ENCODE measurements at places on chromosomes 4 and X.

- DNase-seq: no peak
These were observed 52.9 kb downstream of the CRLF2 start for GRCh38 chrX:1159548-1159947.

DNA sequence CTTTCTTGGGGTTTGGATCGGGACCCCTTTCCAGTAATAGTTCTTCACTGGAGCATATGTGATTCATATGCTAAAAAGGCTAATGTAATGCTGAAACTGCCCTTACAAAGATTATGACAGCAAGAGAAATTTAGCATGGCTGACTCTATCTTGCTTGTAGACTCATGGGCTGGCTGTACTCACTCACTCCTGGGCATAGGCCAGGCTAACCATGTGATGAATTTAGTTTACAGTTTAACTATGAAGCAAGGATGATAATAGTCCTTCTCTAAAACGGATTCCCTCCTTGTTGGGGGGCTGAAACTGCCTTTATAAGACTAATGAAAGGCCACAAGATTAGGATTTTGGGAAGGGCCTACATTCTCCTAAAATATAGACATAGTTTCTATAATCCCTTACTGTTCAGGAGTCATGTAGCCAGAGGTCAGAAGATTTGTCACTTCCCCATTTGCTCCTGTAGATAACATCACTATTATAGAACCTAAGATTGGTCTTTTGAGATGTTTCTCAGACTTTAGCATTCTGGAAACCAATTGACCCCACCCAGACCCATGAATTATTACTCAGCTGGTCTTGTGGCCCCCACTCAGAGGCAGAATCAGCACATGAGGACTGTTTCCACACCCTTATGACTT is 20.8 kb upstream of the CEP135 start:
- DNase-seq: no peak

DNA sequence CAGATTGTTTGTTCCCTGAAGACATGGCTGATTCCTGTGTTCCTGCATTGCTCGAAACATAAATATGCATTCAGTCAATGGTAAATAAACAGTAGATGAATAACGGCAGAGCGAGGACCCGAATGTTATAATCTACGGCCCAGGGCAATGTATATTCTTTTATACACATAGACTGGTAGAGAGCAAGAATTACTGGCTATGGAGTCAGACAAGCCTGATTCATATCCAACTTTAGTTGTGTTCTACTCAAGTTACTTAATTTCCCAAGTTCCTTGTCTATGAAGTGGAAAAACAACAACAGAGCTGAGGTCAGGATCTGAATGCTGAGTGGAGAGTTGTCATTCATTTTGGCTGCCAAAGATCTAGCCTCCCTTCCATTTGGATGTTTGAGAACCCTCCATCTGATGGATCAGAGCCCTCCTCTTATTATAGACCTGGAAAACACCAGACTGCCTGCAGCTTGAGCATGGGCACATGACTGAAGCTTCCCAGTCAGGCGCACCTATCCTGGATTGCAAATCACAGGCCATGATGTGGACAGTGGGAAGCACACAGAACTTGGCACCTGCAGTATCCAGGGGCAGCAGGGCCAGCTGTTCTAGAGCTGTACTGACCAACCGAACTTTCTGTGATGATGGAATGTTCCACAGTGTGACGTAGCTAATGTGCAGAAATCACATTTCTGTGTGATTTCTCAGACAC is 80.1 kb downstream of the FAM184B start:
- DNase-seq: no peak

GRCh38 chr4:38068107-38068506 is 107.9 kb downstream of the PTTG2 start:
- DNase-seq: no peak

DNA sequence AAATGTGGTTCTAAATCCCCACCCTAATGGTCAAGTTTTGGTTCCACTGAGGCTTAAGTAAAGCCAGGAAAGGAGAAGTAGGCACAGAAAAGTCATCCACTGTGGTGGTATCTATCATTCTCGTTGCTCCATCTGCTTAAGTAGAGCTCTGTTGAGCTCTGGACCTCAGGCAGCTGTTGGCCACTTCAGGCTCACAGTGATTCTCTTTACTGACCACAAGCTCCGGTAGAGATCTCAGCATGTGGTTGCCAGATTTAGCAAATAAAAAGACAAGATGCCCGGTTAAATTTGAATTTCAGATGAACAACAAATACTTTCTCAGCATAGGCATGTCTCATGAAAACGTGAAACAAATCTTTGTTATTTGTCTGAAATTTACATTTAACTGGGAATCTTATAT is 132.3 kb upstream of the PTCHD1 start:
- no peak for DNase-seq

DNA sequence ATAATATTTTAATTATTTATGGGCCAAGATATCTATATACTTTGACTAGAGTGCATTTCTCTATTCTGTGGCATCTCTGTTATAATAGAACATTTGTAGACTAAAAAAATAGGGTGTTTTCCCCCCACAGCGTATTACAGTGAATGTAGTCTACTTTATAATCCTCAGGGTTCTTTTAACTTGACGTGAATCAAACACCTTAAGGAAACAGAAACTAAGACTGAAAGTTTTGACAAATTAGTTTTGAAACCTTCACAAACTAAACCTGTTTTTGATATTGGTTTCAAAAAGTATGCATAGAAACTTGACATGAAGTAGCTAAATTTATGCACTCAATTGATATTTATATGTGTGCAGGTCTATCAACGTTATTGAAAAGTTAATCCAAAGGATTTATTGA is 1963.1 kb upstream of the TENM3 start:
- no peak for DNase-seq

DNA sequence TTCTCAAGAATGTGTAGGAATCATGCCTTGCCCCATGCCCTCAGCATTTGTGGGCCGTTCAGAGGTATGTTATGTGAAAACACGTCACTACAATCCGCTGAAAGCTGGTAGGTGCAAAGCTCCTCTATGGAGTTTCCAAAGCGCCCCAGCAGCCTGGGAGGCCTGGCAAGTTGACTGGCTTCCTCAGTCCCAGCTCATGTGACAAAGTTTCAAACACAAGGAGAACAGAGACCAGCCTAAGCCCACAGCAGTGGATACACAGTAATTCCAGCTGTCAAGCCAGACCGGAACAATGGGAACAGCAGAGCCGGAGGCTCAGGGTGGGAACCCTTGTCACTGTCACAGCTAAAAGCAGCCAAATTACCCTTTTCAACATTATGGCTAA is 33.5 kb downstream of the NAT8L start:
- no peak for DNase-seq

DNA sequence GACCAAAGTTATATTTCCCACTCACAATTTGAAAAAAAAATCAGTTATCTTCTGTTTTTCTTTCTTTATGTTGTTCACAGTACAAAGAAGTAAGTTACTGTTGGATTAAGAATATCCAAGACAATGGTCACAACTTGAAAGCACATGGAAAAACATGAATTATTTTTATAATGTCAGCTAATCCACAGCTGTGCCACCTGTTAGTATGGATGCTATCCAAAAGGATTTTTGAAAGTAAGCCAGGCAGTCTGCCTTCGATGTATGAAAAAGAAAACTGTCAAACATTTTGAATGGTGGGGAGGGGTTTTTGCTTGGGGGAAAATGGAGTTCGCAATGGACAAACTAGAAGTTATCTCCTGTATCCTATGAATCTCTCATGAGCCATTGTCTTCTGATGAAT is 6.2 kb downstream of the GPM6A start:
- no peak for DNase-seq

DNA sequence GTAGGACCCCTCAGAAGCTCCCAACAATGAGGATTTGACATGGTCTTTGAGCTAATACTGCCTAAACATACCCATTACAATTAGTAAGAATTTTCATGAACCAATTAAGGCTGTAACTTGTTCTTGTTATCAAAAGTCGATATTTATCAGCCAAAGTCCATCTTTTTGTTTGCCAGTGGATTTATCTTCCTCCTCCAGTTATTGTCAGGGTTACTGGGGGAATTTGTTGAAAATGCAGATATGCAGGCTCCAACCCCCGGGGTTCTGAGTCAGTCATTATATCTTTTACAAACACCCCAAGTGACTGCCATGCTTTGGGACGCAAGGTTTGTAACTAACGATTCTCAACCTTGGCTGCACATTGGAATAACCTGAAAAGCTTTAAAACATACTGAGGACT is 338.8 kb upstream of the PPARGC1A start:
- no peak for DNase-seq

DNA sequence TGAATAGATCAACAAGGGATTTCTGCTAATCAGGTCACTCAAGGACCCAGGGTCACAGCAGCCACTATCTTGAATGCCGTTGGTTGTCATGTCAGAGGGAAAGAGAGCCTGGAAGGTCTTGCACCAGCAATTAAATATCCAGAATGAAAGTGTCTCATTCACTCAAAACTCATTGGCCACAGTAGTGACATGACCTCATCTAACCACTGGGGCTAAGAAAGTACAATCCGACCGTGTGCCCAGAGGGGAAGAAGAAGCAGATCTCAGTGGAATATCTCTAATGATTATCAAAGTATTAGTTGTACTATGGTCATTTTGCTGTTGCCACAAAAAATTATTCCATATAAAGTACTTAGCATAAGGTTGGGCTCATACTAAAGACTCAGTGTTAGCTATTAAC is 210.0 kb downstream of the QDPR start:
- no peak for DNase-seq

GRCh38 chr4:169052594-169052945 is 42.5 kb upstream of the CBR4 start:
- no peak for DNase-seq

Data from effector memory CD4-positive, alpha-beta T cell (primary cell).